ENCODE measurements at places on chromosomes 12 and 14.

DNA sequence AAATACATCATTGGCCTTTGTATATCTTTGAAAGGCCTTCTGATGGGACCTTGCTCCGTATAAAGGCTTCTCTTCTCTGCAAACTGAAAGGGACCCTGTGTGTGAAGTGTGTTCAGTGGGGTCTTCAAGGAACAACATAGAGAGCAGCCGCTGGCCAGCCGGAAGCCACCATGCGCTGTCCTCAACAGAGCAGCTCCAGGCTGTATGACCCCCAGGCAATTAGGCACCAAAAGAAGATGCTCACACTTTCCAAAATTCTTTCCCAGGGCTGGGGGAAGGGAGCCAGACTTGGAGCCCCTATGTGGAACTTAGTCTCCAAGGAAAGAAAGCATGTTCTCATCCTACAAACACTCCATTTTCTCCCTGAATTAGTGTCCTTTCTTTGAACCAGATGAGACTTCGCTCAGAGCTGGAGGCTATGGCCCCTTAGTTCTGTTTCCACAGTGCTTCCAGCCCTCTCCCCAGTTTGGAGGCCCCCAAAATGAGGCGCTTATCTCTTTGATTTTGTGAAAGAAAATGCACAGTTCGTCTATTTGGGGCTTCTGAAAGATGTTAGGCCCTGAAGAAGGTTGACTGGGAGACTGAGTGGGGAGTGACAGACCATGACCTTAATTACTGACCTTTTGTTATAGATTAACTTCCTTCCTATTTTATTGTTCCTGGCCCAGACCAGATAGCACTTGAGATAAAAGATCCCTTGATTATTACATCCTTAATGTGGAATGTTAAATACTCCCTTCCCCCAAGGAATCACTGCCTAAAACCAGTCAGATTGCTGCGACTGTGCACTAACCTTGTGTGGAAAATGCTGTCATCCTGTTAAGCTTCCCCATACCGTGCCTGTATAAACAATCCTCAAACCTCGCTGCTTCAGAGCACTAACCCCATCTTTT, 128.3 kb upstream of the FGD4 start:
- DNase-seq = no peak

DNA sequence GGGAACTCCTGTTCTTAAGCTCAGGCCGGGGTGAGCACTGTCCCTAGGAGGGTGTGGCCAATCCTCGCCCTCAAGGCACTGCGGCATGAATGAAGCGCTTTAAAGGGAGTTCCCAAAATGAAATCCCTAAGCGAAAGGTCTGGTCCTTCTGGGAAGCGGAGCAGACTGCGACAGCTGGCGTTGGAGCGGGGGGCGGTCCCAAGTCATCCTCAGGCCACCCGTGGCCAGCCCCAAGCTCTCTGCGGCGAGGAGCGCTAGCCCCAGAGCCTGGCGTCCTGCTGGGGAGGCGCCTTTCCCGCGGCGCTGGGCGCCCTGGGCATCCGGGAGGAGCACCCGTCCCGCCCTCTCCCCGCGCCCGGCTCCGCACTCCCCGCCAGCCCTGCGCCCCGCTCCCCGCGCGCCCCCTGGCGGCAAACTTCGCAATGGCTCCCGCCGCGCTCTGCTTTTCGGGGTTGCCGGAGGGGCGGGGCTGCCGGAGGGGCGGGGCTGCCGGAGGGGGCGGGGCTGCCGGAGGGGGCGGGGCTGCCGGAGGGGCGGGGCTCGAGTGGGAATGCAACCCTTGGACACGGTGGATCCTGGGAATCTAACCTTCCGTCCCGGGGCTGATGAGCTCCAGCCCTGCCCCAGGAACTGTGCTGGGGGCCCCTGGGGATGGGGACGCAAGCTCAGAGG, 25.4 kb downstream of the ZBTB42 start:
- peak; percentile 63 for DNase-seq

DNA sequence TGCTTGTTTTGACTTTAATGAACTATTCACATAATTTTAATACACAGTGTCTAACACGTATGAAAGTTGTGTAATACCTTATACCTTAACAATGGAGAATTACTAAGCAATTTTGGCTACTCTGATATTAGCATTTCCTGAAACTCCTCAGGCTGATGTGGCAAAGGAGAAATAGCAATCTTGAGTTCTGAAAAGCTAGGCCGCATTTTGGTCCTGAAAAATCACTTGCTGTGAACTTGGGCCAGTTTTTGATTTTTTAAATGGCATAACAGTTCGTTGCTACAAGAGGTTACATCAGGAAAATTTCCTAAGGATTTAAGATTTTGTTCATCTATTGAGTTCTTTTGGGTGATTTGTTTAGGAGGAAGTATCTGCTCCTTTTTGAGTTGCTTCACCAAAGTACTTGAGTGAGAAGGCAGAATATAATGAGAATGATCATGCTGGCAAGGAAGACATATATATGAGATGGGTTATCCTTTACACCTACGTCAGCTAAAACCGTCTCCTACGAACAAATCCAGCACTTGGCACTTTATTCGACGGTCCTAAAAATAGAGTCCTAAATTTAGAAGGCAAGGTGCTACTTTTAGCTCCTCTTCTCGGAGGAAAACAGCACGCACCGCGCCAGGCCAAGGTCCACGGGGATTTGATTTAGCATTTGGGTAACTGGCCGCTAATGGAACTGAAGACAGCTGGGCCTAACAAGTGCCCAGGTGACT, 32.2 kb downstream of the MIA2 start:
- DNase-seq = peak; percentile 11

DNA sequence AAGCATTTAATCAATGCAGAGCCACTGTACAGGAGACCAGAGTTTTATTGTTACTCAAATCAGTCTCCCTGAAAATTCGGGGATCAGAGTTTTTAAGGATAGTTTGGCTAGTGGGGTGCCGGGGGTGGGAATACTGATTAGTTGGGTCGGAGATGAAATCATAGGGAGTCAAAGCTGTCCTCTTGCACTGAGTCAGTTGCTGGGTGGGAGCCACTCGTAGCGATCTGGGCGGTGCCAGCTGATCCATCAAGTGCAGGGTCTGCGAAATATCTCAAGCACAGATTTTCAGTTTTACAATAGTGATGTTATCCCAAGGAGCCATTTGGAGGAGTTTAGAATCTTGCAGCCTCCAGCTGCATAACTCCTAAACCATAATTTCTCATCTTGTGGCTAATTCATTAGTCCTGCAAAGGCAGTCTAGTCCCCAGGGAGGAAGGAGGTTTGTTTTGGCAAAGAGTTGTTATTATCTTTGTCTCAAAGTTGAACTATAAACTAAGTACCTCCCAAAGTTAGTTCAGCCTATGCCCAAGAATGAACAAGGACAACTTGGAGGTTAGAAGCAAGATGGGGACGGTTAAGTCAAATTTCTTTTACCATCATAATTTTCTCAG, 169.4 kb upstream of the PLEKHG7 start:
- DNase-seq = no peak

DNA sequence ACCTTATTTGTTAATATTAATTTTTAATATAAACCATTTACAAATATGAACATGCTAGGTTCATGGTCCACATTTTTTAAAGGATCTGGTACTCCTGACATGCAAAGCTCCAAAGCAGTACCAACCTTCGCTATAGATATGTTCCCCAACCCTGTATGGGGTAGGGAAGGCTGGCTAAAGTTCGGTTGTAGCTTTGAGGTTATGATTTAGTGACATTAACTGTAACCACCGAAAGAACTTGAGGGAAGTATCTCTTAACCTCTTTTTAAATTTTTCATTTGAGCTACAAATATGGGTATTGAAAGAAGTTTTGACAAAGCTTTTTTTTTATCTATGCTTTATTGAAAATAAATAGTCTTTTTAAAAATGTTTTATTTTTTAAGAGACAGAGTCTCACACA, 115.5 kb downstream of the DYRK2 start:
- DNase-seq = no peak

DNA sequence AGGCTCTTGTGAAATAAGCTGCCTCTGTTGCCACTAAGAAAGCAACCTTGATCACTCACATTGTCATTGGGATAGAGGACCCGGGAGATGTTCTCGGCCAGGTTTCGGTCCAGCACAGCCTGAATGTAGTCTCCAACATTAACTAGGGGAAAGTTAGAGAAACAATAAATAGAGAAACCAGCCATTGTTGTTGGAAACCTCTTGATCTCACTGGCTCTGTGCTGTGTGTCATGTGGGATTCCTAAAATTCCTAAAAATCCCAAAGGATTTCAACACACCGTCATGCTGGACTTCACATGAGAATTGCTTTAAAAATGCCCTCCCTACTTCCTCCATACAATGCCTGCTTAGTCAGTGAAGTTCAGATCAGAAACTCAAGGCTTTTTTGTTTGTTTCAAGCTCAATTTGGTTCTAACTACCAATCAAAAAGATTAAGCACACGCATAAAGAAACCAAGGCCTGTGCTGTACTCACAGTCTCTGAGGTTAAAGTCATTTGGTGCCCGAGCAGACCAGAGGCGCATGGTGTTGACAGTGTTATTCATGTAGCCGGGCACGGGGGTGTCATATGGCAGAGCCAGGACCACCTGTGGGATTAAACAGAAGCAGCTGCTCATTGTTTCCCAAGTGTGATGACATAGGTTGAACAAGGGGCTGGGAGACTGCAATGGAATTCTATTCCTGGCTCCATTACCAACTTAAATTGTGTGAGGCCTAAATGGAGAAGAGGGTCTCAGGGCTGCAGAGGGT, 23.6 kb downstream of the PYGL start:
- DNase-seq = peak; percentile 70

- DNase-seq = no peak
These were observed 57.0 kb downstream of the TEAD4 start for GRCh38 chr12:3016191-3016590.

- DNase-seq = peak; percentile 67
These were observed 125.3 kb upstream of the HIF1A start for GRCh38 chr14:61569812-61570548.

- DNase-seq = no peak
These were observed 123.6 kb downstream of the FOXN3 start for GRCh38 chr14:89293314-89293916.

DNA sequence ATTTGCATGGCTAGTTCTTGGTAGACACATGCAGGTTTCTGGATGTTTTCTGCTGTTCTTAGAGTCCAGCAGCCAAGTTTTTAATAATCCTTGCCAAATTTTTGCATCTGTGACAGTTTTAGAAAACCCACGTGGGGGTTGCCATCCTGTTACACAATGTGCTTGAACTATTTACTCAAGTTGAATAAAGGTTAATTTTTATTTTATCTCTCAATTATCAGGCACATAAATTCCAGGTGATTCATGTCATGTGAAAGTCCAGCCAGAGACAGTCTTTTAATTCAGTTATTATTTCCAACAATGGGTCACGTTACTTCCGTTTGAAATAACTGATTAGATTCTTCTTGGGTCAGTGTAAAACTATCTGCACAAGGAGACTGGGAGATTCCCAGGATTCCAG, 15.7 kb downstream of the MYRFL start:
- DNase-seq = no peak

All from GM04504 (cell line).